G401 (cell line): ENCODE measurements at places on chromosomes 1 and 21. TPM values are rescaled to one million over a fixed set of nuclear protein-coding genes. Genes with fewer than 3 reads are reported as not detected.

GRCh38 chr1:183226963-183227362 is 40.9 kb downstream of the LAMC2 start:
- no peak for DNase-seq

GRCh38 chr1:183936791-183937190 is 100.7 kb downstream of the COLGALT2 start:
- no peak for DNase-seq

Gene ST6GALNAC5
- not detected in 2 replicates for total RNA-seq

Gene GJB3
- not detected in 2 replicates for total RNA-seq

GRCh38 chr1:76501586-76502219 is 365.6 kb upstream of the ST6GALNAC5 start:
- DNase-seq = no peak

Gene SYCP1
- not detected in 2 replicates for total RNA-seq
